ENCODE measurements at places on chromosomes 2 and 18.

DNA sequence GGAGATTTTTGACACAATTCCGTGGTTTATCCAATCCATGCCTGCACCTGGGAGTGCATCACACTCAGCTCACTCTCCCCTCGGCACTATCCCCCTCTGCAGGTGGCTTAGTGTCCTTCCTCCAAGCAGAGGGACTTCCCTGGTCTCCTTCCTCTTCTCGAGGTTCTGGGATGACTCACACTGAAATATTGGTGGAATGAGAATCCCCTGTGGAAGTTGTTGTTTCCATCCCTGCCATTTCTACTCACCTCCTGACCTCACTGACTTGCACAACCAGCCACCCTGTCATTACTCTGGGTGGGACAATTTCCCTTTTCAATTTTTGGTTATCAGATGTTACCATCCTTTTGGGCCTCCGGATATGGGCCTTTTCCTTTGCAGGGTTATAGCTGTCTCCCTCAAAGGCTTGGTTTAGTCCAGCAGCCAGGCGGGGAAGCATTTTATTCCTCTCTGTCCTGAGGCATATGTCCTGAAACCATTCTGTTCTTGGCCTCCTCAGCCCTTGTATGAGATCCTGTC is 59.9 kb downstream of the PTPRM start:
- no peak for DNase-seq

- no peak for DNase-seq
Observed at GRCh38 chr18:48947092-48947491, 3.7 kb downstream of the SMAD7 start.

DNA sequence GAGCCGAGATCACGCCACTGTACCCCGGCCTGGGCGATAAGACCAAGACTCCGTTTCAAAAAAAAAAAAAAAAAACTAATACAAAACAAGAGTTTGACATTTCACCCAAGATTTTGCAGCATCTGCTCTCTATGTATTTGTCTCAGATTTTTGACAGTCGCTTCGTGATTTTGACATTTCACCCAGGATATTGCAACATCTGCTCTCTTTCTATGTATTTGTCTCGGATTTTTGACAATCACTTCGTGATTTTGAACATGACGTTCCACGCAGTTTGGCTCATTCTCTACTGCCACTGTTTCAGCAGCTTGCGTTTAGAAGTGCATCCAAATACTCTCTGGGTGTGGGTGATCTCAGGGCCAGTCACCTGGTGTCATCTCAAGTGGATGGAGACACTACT is 108.5 kb downstream of the CABLES1 start:
- no peak for DNase-seq

GRCh38 chr2:215664847-215665525 is 229.1 kb upstream of the FN1 start:
- no peak for DNase-seq

DNA sequence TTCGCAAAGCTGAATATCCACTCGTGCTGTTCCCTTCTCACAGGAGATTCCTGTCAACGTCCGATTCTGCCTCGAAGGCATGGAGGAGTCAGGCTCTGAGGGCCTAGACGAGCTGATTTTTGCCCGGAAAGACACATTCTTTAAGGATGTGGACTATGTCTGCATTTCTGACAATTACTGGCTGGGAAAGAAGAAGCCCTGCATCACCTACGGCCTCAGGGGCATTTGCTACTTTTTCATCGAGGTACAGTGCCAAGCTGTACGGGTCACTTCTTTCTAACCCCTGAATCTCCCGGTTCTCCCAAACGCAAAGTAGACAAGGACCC is 14.6 kb downstream of the CNDP2 start:
- DNase-seq: no peak

DNA sequence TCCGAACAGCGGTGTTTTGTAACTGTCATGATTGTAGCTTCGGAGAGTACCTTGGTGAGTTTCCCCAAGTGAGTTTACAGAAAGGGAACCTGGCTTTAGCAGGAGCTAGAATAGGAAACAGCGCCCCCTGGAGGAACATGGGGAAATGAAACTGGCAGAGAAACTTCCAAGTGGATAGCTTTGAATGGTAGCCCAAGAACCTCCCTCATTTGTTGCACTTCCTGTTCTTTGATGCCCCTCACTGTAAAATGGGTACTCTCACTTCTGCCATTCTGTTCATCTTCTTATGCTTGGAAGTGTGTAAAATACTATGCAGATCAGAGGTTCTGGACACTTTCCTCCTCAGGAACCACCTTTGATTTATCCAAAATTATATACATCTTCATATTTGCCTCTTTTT is 36.2 kb downstream of the CHST10 start:
- DNase-seq: peak; percentile 50

GRCh38 chr2:192195548-192196418 is 1.1 kb upstream of the TMEFF2 start:
- DNase-seq: peak; percentile 53
